ENCODE measurements at places on chromosomes 3 and 15. TPM values are rescaled to one million over a fixed set of nuclear protein-coding genes. Genes with fewer than 3 reads are reported as not detected.

GRCh38 chr3:178436773-178437172 is 99.5 kb upstream of the KCNMB2 start:
- H3K4me1 ChIP-seq, result no peaks in the 10 kb centered on the region
- no peak for DNase-seq
- H3K4me3 ChIP-seq, result no peak overlapping the region
- no peak overlapping the region for H3K27ac ChIP-seq

The FBXO40 gene
- not detected for total RNA-seq

GRCh38 chr3:46883054-46883829 is 5.7 kb downstream of the PTH1R start:
- no peak for DNase-seq
- no peak overlapping the region for H3K27ac ChIP-seq
- peaks cover 78% of the 10 kb centered on the region for H3K27me3 ChIP-seq
- no peaks in the 10 kb centered on the region for H3K36me3 ChIP-seq
- no peaks in the 10 kb centered on the region for H3K4me1 ChIP-seq
- H3K4me3 ChIP-seq, result peak overlapping the region; percentile 70

- no peak overlapping the region for H3K27ac ChIP-seq
- no peak for DNase-seq
- H3K36me3 ChIP-seq, result no peaks in the 10 kb centered on the region
- no peaks in the 10 kb centered on the region for H3K4me1 ChIP-seq
These were observed 239.0 kb upstream of the NAALADL2 start for GRCh38 chr3:174620138-174620537.

DNA sequence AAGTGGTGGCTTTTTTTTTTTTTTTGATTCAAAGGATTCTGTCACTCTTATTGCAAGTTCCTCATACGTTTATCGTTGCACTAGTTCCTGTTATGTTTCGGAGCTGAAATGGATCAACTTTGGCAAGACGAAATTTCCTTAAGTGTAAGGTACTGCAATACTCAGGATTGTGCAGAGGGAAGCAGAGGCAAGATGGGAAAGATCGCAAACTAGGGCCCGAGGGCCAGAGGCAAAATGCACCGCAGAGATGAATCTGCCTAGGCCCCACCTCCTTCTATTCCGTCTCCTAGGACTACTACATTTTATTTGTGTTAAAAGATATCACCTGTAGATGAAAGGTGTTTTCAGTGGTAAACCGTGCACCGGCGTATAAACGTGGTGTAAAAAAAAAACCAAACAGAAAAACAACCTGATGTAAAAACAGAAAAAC is 331 bp downstream of the RNU6-1 start:
- H3K4me3 ChIP-seq, result peak overlapping the region; percentile 98
- peaks cover 57% of the 10 kb centered on the region for H3K27me3 ChIP-seq
- DNase-seq, result no peak
- peak overlapping the region; percentile 96 for H3K27ac ChIP-seq

- peak within 1 kb of the TSS; percentile 99 for H3K27ac ChIP-seq
- peaks cover 9% of the 10 kb centered on the region for H3K36me3 ChIP-seq
- peaks cover 56% of the 10 kb centered on the region for H3K4me1 ChIP-seq
- DNase-seq, result peak; percentile 71
- no peaks in the 10 kb centered on the region for H3K27me3 ChIP-seq
- peak within 1 kb of the TSS; percentile 76 for H3K4me3 ChIP-seq
These were observed at the start of gene ZBTB38 for GRCh38 chr3:141368062-141368924. Gene ZBTB38, plus strand, starts transcription at chr3:141368504. Its CDS starts 73,885 bp downstream, at chr3:141442389.

DNA sequence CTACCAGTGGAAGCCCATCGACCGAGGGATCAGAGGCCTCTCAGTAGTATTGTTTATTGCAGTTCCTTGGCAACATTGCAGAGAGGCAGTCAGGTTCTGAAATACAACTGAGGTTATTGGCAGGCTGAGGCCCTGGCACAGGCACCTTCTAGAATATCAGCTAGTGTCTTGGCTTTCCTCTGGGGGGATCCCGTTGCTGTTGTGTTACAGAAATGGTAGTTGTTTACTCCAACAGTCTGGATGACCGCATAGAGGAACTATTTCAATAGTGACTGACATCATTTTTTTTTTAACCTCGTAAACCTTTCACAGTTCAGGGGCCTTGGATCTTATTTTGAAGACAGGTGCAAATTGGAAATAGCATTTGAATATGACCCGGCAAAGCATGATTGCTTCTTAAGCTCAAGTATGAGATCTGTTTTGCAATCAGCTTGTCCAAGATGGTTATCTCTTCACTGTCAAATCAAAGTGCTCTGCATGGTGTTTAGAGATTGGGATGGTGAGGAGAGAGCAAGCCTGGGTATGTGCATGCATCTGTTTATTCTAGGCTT is 63.9 kb downstream of the PGPEP1L start:
- no peak overlapping the region for H3K4me3 ChIP-seq
- no peak for DNase-seq
- no peaks in the 10 kb centered on the region for H3K4me1 ChIP-seq
- H3K27me3 ChIP-seq, result no peaks in the 10 kb centered on the region
- H3K27ac ChIP-seq, result peak overlapping the region; percentile 36
- peaks cover 8% of the 10 kb centered on the region for H3K36me3 ChIP-seq

DNA sequence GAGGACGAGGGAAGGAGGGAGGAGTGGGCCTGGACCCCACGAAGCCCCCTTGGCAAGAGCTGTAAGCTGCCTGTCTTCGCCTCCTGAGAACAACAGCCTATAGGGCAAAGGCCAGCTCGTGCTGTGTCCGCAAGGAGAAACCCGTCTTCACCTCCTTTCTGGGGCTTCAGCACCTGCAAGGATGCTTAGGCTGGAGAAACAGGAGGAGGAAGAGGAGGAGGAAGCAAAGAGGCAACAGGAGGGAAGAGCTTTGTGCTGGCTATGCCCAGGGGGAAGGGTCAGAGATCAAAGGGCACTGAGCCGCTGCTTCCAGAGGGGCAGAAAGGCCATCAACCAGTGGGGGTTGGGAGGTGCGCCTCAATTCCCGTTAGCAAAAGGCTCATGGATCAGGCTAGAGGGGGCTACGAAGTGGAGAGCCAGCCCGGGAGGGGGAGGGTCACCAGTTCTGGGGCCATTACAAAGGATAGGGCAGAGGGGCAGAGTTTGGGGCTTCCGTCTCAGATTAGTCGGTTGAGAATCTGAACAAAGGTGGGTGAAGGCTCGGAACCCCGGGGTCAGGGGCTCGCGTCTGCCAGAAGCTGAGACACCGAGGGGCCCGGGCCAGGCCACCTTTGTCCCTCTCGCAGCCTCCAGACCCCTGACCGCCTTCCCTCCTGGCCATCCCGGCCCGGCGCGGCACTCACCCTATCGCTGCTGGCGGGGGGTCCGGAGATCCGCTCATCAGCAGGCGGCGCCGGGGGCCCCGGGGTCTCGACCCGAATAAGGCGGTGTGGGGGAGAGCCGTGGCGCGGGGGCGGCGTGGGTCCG is 792 bp downstream of the SHF start:
- H3K4me1 ChIP-seq, result peaks cover 55% of the 10 kb centered on the region
- peaks cover 4% of the 10 kb centered on the region for H3K27me3 ChIP-seq
- peaks cover 2% of the 10 kb centered on the region for H3K36me3 ChIP-seq
- H3K27ac ChIP-seq, result peak overlapping the region; percentile 98

The TICRR gene
- total RNA-seq, result 44.9 TPM

The FOXL2NB gene
- not detected for total RNA-seq

GRCh38 chr3:115758076-115758763 is 134.9 kb downstream of the GAP43 start:
- no peak overlapping the region for H3K27ac ChIP-seq
- DNase-seq, result no peak
- peaks cover 6% of the 10 kb centered on the region for H3K36me3 ChIP-seq
- peaks cover 2% of the 10 kb centered on the region for H3K27me3 ChIP-seq
- H3K4me1 ChIP-seq, result no peaks in the 10 kb centered on the region

The TMEM207 gene
- not detected for total RNA-seq

GRCh38 chr3:73787620-73788019 is 162.9 kb upstream of the PDZRN3 start:
- DNase-seq, result no peak
- H3K36me3 ChIP-seq, result no peaks in the 10 kb centered on the region
- no peak overlapping the region for H3K27ac ChIP-seq
- no peak overlapping the region for H3K4me3 ChIP-seq
- H3K27me3 ChIP-seq, result no peaks in the 10 kb centered on the region

The KLHL40 gene
- not detected for total RNA-seq

The ACSBG1 gene
- 5.5 TPM for total RNA-seq

The WNT5A gene
- total RNA-seq, result 14.4 TPM

Data from neural crest cell (in vitro differentiated cells).